NCI-H1930 (cell line): ENCODE measurements at places on chromosomes 6 and 20.

DNA sequence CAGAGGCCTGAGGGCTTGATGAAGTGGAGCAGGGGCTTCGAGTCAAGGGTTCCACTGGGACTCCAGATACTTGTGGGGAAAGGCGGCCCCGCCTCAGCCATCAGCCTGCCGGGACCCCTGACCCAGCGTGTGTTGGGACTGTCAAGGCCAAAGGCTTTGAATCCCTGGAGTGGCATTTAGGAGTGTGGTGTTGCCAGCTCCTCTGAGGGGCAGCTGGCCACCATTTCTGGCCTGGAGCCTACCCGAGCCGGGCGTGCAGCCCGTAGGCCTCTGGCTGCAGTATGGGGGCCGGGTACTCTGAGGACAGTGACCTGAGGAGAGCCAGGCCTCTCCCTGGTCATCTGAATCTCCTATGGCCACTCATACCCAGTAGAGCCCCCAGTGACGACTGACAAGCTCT is 40.0 kb downstream of the RRBP1 start:
- no peak for DNase-seq

GRCh38 chr20:41232973-41233926 is 84.3 kb downstream of the ZHX3 start:
- no peak for DNase-seq

DNA sequence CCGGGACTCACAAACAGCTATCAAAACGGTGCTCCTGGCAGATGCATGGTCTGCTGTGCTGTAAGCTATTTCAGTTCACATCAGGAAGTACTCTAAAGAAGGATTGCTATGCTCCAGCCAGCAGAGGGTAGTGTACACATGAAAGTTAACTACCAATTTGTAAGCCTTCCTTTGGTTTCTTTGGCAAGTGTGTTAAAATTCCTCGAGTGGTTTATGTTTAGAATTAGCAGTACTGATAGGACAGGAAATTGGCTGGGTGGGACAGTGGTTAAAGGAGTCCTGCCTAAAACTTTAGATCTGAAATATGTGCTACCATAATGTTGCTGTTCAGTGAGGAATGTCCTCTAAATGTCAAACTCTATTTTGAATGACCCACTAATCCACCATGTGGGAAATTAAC is 47.4 kb downstream of the TRMT11 start:
- DNase-seq, result no peak

DNA sequence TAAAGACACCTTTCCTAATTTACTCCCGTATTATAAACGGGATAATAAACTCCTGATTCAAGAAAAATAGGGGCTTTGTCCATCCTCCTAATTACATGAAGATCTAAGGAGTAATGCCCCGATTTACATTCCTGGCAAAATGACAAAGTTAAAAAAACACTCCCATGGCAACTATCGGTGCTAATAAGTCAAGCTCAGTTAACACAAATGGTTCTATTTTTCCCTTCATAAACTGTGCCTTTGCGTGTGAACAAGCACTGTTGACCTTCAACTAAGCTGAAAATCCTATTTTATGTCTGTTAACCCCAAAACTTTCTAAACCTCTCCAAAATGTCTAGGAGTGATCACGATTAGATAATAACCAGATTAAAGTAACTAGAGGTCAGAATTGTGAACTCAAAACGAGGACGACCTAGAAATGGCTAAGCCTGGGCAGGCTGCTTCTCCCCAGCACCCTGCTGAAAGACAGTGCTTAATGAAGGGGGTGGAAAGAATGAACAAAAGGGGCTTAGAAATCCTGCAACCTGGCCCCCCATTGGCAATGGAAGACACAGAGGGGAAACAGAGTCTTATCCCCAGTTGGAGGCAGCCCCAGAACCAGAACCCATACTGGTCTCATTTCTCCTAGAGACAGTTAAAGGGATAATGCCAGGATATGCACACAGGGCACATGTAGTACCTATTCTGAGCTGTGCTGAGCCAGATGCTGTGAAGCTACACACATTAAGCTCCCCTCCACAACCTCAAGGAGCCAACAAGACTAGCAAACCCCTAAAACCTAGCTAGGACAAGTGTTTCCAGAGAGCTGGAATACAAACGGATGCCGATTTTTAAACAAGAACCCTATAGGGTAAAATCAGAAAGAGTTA is 23.0 kb downstream of the SLC23A2 start:
- no peak for DNase-seq

GRCh38 chr6:108562503-108562993 is 1.8 kb downstream of the FOXO3 start:
- no peak for DNase-seq

DNA sequence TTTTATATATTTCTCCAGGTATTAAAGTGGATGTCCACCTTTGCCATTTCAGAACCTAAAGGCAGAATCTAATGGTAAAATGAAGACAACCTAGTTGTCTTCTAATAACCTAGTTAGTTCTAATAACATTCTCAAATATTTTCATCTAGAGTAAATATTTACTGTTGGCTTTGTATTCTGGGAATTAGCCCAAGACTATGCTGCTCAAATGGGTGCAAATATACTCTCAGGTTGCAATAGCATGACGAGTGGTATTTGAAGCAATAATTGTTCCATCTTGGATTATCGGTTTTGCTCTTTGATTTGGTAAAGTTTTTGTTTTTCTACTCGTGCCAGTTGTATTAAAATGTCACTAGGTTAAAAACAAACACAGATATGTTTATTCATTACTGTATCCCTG is 21.0 kb upstream of the RSPH4A start:
- no peak for DNase-seq

DNA sequence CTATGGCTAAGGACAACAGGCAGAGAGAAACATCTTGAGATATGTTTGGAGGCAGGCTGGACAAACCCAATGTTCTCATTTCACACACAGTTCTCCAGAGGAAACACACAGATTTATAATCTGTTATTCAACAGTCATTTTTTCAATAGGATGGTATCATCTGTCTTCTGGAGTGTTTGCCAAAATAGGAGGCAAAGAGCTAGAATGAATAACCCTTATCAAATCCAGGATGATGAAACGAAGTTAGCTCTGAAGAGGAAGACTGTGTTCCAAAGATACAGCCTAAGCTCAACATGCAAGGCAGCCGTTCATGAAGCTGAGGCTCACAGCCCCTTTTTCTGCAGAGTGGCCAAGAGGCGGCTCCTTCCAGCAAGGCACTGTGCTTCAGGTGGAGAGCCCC is 70.8 kb downstream of the PPP1R3G start:
- no peak for DNase-seq
